ENCODE measurements at places on chromosomes 13 and 19. TPM values are rescaled to one million over a fixed set of nuclear protein-coding genes. Genes with fewer than 3 reads are reported as not detected.

TMEM272 gene
- total RNA-seq = not detected

CEACAM4 gene
- total RNA-seq = not detected

LILRA6 gene
- not detected for total RNA-seq

NLRP12 gene
- not detected for total RNA-seq

GSX1 gene
- not detected for total RNA-seq

ADGRE3 gene
- not detected for total RNA-seq

RFPL4A gene
- total RNA-seq = 0.53 TPM

SIGLEC5 gene
- total RNA-seq = not detected

LILRA1 gene
- total RNA-seq = not detected

ZNF790 gene
- 0.23 TPM for total RNA-seq

FKRP gene
- 17.6 TPM for total RNA-seq

NCR1 gene
- total RNA-seq = not detected

N4BP2L1 gene
- total RNA-seq = 0.25 TPM

ONECUT3 gene
- not detected for total RNA-seq

ATXN8OS gene
- not detected for total RNA-seq

ZNF611 gene
- total RNA-seq = 2.6 TPM

SYNGR4 gene
- total RNA-seq = 6.0 TPM

CYP4F12 gene
- total RNA-seq = 2.2 TPM

UBL3 gene
- total RNA-seq = 8.7 TPM

CBARP gene
- total RNA-seq = 4.3 TPM

RGS9BP gene
- total RNA-seq = 0.51 TPM

ZNF491 gene
- not detected for total RNA-seq

SSBP4 gene
- 47.5 TPM for total RNA-seq

DLL3 gene
- total RNA-seq = 10.1 TPM

CFAP97D2 gene
- not detected for total RNA-seq

KLF2 gene
- total RNA-seq = 16.9 TPM

IGFL3 gene
- total RNA-seq = 0.25 TPM

GMIP gene
- total RNA-seq = 4.5 TPM

KLK12 gene
- total RNA-seq = not detected

ERICH6B gene
- total RNA-seq = not detected

ERICH4 gene
- not detected for total RNA-seq

ZNF560 gene
- not detected for total RNA-seq

LRRC63 gene
- total RNA-seq = not detected

TSSK6 gene
- 0.86 TPM for total RNA-seq

FCER2 gene
- total RNA-seq = not detected

MBD3L3 gene
- total RNA-seq = not detected

METTL21C gene
- not detected for total RNA-seq

CHST8 gene
- total RNA-seq = 0.14 TPM

GPATCH1 gene
- total RNA-seq = 14.9 TPM

HRC gene
- total RNA-seq = not detected

DAZAP1 gene
- total RNA-seq = 103 TPM

SOX1 gene
- not detected for total RNA-seq

IGSF23 gene
- 0.66 TPM for total RNA-seq

Data from A549 treated with GW870086 at 1 μM for 4 hours (cell line).